ENCODE measurements at places on chromosomes 16 and 17.

GRCh38 chr17:50903604-50904517 lies 37.7 kb upstream of the TOB1 start:
- DNase-seq: peak; percentile 37

DNA sequence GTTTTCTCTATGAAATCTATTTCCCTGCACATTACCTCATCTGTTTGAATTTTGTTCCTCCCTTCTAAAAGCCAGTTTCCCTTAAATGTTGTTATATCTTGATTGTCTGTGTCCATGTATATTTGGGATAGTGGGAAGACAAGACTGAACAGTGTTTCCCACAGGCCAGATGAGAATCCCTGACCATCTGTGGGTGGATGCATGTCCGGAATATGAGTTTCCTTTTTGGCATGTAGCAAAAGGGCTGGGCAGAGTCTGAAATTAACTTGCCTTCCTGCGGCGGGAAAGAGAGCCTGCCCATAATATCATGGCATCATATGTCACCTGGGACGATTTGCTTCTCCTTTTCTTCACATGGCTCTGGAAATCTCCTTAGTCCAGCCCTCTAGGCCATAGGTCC lies 385.8 kb upstream of the MAF start:
- no peak for DNase-seq

GRCh38 chr17:78416791-78417530 lies 38.5 kb downstream of the PGS1 start:
- DNase-seq: peak; percentile 19

DNA sequence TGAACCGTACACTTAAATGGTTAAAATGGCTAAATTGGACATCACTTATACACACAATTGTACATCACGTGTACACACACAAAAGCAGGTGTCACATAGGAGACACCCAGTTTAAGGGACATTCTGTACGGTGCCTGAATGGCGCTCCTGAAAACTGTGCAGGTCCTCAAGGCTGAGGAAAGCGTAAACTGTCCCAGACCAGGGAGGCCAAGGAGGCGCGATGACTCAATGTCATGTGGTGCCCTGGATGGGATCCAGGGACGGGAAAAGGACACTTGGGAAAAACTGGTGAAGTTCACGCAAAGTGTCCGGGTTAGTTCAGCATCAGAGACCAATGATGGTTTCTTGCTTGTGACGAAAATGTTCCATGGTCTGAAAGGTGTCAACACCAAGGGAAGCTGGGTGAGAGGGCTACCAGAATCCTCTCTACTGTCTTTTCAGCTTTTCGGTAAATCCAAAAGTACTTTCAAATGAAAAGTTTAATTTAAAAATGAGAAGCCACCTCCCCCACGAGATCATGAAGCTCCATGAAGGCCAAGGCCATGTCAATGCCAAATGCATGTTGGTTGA lies 112.2 kb downstream of the CMIP start:
- no peak for DNase-seq

DNA sequence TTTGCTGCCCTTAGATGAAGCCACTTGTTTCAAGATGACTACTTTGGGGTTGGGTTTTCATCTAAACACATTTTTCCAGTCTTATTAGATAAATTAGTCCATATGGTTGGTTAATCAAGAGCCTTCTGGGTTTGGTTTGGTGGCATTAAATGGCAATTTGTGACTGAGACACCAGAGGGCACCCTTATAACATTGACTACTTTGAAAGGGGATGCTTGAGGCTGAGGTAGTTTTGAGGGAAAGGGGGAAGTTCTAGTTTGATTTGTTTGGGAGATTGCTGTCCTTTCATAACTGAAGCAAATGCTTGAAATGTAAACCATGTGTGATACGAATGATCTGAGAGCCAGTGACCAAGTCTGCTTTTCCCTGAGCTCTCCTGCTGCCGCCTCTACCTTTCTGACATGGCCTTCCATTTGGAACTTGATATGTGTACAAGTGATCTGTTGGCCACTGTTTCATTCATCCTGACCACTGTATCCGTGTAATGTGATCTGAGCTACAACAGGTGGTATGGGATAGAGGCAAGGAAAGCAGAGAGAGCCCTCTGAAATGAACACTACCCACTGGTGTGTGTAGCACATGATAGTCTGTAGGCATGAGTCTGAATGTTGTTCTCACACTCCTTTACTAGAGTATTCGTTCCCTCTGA lies 5.8 kb upstream of the RARA start:
- DNase-seq: peak; percentile 75

DNA sequence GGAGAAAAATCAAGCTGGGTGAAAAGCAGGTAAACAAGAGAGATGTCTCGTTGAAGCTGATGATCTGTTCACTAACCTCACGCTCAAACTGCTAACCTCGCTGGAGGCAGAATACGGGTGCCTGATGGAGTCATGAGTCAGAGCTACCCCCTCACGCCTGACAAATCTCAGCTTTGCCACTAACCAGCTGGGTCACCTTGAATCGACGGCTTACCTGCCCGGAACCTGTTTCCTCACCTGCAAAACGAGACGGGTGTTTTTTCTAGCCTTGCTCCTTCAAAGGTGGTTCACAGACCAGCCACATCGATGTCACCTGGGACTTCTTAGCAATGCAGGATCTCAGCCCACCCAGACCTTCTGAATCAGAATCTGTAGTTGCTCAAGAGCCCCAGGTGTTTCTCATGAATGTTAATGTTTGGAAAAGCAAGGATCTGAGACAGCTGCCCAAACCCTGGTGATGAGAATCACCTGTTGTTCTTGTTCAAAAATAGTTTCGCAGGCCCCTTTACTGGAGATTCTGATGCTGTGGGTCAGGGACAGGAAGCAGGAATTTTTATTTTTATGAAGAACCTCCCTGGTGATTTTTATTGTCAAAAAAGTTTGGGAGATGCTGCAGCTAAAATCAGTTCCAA lies 56.9 kb downstream of the MARCHF10 start:
- no peak for DNase-seq

- peak; percentile 29 for DNase-seq
These were observed 47.5 kb downstream of the WNT3 start for GRCh38 chr17:46770818-46771560.

DNA sequence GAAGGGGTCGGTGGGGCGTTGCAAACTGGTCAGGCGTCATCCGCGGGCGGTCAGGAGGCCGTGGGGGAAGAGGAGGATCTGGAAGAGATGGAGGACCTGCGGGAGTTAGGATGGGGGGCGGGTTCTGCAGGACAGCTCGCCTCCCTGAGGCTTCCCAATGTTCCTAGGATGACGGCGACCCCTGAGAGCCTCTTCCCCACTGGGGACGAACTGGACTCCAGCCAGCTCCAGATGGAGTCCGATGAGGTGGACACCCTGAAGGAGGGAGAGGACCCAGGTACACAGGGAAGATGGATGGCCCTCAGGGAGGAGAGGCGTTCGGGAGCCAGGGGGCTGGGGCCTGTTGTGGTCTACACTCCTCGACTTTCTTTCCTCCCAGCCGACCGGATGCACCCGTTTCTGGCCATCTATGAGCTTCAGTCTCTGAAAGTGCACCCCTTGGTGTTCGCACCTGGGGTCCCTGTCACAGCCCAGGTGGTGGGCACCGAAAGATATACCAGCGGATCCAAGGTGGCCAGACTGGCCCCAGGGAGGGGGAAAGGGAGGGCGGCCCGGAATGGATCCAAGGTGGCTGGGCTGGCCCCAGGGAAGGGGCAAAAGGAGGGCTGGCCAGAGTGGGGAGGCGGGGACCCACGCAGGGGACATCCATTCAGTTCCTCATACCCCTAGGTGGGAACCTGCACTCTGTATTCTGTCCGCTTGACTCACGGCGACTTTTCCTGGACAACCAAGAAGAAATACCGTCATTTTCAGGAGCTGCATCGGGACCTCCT lies 839 bp downstream of the PLD2 start:
- DNase-seq: no peak

- DNase-seq: no peak
These were observed 199.9 kb downstream of the MAF start for GRCh38 chr16:79400462-79401149.

DNA sequence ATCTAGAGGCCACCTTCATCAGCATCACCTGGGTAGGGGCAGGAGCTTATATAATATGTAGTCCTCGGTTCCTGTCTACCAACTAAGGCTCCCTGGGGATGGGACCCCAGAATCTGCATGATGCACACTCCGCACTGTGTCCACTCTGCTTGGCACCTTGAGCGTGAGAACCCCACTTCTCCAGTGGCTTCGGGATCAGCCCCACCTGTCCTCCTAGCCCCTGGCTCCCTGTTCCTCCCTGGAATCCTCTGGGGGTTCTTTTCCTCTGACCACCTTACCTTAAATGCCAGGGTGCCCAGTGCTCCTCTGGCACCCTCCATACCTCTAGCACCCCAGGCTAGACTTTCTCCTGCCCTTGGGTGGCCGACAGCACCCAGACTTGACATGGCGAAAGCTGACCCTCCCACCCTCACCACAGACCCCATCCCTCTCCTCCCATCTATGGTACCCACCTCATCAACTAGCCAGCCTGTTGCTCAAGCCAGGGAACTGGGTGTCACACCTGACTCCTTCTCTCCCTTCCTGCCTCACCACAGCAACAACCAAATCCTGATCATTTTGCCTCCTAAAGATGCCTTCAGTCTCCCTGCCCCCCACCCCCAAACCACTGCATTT lies 2.8 kb upstream of the NXPH3 start:
- DNase-seq: no peak

DNA sequence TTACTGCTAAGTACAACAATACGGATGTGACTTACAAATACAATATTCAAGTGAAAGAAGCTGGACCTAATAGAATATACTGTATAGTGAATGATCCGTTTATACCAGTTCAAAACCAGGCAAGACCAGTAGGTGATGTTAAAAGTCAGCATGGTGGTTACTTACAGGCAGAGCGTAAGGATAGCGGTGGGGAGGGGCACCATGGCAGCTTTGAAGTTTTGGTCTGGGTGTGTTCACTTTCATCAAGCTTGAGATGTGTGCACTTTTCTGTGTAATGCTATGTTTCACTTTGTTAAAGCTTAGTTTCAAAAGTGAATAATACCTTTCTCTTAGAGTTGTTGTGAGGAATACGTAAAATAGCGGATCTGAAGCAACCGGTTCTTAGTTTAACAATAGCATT lies 16.5 kb upstream of the SLC35G3 start:
- DNase-seq: no peak

GRCh38 chr16:50440531-50440930 lies 71.7 kb upstream of the BRD7 start:
- DNase-seq: no peak

- no peak for DNase-seq
These were observed 5.7 kb downstream of the WNT3 start for GRCh38 chr17:46812624-46813318.

- no peak for DNase-seq
These were observed 24.0 kb upstream of the ALKBH5 start for GRCh38 chr17:18159551-18160120.

GRCh38 chr16:8571061-8571596 lies 19.2 kb downstream of the TMEM114 start:
- DNase-seq: peak; percentile 62

- no peak for DNase-seq
These were observed 50.3 kb downstream of the SCNN1G start for GRCh38 chr16:23232806-23233205.

DNA sequence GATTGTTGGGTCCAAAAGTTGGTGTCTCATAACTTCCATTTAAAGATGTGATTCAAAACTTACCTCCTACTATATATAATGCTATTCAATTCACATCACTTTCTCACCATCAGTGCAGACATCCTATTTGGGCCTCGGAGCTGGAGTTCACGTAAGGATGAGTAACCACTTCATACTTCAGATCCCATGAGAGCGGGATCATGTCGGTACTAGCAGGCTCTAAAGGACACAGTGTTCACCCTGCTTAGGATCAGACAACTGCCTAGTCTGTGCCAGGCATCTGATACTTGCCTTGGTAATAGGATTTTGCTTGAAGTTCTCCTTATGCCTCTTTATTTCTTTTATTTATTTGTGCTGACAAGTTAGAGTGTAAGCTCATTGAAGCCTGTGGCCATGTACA lies 39.5 kb downstream of the RBFOX1 start:
- no peak for DNase-seq

DNA sequence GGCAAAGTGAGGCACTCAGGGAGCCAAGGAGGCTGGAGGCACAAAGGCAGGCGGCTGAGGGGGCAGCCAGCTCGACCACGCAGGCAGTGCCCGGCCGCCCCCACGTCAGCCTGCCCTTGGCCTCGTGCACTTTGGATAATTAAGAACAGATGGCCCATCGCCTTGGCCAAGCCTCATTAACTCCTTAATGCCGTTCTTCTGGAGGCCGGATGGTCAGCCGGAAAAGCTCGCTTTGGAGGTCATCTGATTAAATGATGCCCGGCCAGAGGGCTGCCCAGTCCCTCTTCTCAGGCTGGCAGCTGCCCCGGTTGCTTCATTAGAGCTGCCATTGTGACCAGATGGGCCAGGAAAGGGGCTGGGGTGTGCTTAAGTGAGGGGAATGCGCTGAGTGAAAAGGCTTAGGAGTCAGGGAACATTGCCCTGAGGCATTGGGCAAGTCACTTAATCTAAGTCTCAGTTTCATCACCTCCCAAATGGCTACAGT lies 364.0 kb downstream of the NPIPA8 start:
- no peak for DNase-seq

DNA sequence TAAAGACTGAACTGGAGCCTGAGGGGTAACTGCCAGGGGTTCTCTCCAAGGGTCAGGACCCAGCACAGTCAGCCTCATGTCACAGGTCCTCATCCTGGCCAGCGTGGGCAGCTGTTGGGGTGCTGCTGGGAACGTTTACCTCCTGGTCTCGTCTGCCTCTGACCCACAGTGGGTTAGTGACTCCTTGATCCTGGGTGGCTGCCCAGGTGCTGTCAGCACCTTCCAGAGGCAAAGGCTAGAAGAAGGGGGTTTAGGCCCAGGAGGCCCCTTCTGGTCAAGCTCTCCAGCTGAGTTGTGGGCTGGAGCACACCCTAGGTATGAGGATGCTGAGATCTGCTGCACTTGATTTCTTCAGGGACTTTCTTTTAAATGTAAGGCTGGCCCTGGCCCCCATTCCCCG lies 30.3 kb downstream of the AKAP1 start:
- DNase-seq: no peak

DNA sequence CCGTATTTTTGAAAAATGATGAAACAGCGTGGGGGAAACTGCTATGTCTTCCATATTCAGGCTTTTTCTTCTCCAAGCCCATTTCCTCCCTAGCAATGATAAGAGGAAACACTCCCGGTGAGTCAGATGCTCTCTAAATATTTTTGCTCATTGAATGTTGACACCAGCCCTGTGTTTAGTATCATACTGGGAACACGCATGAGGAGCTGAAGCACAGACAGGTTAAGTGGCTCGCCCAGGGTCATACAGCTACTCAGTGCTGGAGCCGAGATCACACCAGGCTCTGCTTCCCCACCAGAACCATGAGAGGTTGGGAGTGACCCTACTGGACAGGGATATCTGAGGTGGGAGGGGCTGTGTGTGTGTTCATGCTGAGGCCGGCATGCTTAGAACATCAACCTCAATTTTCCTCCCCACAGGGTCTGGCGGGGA lies 37.8 kb upstream of the ADGRG1 start:
- DNase-seq: peak; percentile 79

- peak; percentile 74 for DNase-seq
These were observed 4.3 kb downstream of the THOC6 start for GRCh38 chr16:3027983-3028715.

GRCh38 chr16:11423315-11424117 lies 78.3 kb downstream of the RMI2 start:
- DNase-seq: no peak

GRCh38 chr17:44069974-44070454 lies 521 bp upstream of the G6PC3 start:
- DNase-seq: no peak

- no peak for DNase-seq
These were observed 103.8 kb downstream of the TRIM37 start for GRCh38 chr17:59002848-59003247.

Measured in astrocyte of the spinal cord (primary cell).